ENCODE measurements at places on chromosomes 4 and X. TPM values are rescaled to one million over a fixed set of nuclear protein-coding genes. Genes with fewer than 3 reads are reported as not detected.

GRCh38 chrX:136659174-136659573 lies 11.2 kb downstream of the CD40LG start:
- no peaks in the 10 kb centered on the region for H3K4me1 ChIP-seq
- no peaks in the 10 kb centered on the region for H3K27me3 ChIP-seq

GRCh38 chr4:111814961-111815360 lies 330.3 kb upstream of the FAM241A start:
- no peaks in the 10 kb centered on the region for H3K36me3 ChIP-seq
- H3K27me3 ChIP-seq, result no peaks in the 10 kb centered on the region
- no peaks in the 10 kb centered on the region for H3K4me1 ChIP-seq
- no peak overlapping the region for H3K27ac ChIP-seq
- DNase-seq, result no peak

DNA sequence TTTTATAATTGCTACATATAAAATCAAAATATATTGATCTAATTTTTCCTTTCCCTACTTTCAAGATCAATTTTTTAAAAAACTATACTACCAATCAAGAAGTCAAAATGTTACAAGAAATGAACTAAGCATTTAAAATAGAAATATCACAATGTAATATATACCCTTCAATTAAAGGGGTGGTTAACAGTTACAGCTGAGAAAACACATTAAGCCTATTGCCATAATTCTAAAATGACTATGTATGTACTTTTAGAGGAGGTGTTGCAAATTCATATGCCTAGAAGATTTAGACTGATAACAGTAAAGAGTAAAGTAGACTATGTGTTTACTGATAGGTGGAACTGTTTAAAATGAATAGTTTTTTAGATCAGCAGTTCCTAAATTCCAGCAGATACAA lies 3.7 kb downstream of the NUP54 start:
- no peak overlapping the region for H3K4me3 ChIP-seq
- no peak for DNase-seq
- H3K36me3 ChIP-seq, result peaks cover 48% of the 10 kb centered on the region
- no peaks in the 10 kb centered on the region for H3K27me3 ChIP-seq
- H3K4me1 ChIP-seq, result peaks cover 29% of the 10 kb centered on the region

GRCh38 chrX:12910423-12911121 lies 4.2 kb downstream of the TLR8 start:
- H3K4me1 ChIP-seq, result no peaks in the 10 kb centered on the region
- no peaks in the 10 kb centered on the region for H3K36me3 ChIP-seq
- no peaks in the 10 kb centered on the region for H3K27me3 ChIP-seq

SMR3A gene
- not detected for total RNA-seq

AR gene
- 30.0 TPM for total RNA-seq
